Spinal cord (tissue), 10 donors: ENCODE measurements at places on chromosomes 16 and 17. TPM values are rescaled to one million over a fixed set of nuclear protein-coding genes. Genes with fewer than 3 reads are reported as not detected.

Gene HSD11B2
- 5.7 TPM for polyA plus RNA-seq

Gene KRTAP4-4
- not detected for polyA plus RNA-seq

Gene TACO1
- 21.1 TPM for polyA plus RNA-seq

Gene SLFN12L
- polyA plus RNA-seq = not detected

Gene C16orf92
- polyA plus RNA-seq = 2.0 TPM

Gene CPHXL2
- polyA plus RNA-seq = 0.21 TPM

Gene PIK3R5
- 2.7 TPM for polyA plus RNA-seq

Gene NLRC3
- 3.3 TPM for polyA plus RNA-seq

Gene SLC16A11
- 0.52 TPM for polyA plus RNA-seq

Gene VAC14
- 46.0 TPM for polyA plus RNA-seq

Gene MYCBPAP
- polyA plus RNA-seq = 2.5 TPM

Gene CCL4
- polyA plus RNA-seq = 2.7 TPM

Gene DLG4
- 203 TPM for polyA plus RNA-seq

Gene NDUFAB1
- polyA plus RNA-seq = 122 TPM

Gene CCNF
- 11.6 TPM for polyA plus RNA-seq

Gene SOCS3
- 5.6 TPM for polyA plus RNA-seq

Gene TBC1D3G
- polyA plus RNA-seq = not detected

Gene KRTAP4-5
- not detected for polyA plus RNA-seq

Gene ANKS3
- 29.6 TPM for polyA plus RNA-seq

Gene CACNG5
- 8.2 TPM for polyA plus RNA-seq

Gene CTRB1
- polyA plus RNA-seq = 0.24 TPM
